Neural progenitor cell (in vitro differentiated cells): ENCODE measurements at places on chromosomes 4 and X.

GRCh38 chr4:112910109-112910736 is 139.2 kb upstream of the ANK2 start:
- peak; percentile 11 for DNase-seq

GRCh38 chr4:153266988-153267387 is 62.7 kb downstream of the TRIM2 start:
- no peak for DNase-seq

DNA sequence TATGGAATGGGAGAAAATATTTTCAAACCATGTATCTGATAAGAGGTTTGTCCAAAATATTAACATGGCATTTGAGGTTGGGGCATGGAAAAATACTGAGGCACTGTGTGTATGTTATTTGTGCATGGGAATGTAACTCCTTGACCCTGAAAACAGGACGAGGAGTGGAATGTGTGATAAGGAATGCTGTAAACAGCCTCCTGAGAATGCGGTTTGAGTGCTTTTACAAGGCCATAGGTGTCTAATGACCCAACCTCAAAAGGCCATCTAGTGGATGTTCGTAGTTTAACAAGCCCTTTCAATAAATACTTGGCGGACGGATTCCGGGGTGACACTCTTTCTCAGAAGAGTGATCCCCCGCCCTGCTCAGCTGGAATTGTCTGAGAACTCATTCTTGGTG is 162.9 kb upstream of the USP9X start:
- peak; percentile 68 for DNase-seq

DNA sequence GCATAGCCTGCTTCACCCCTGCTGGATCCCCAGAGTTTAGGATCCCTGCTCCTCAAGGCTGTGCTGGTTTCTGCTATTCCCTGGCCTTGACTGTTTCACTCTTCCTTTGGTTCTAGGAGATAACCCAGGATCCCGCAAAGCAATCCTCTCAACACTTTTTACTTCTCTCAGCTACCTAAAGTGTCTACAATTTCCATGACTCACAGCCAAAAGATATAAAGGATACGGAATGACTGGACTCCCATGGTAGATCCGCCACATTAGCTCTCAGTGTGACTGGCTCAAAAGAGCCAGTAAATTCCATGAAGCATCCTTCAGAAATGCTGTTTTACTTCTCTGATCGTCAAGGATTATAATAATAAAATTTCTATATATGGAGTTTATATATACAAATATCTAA is 66.3 kb upstream of the TMEM164 start:
- no peak for DNase-seq

DNA sequence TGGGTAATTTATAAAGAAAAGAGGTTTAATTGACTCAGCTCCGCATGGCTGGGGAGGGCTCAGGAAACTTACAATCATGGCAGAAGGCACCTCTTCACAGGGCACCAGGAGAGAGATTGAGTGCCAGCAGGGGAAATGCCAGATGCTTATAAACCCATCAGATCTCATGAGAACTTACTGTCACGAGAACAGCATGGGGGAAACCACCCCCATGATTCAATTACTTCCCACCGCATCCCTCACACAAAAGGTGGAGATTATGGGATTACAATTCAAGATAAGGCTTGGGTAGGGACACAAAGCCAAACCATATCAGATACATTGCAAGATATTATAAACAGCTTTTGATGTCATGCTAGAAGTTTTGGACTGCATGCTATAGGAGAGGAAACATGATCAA is 204.3 kb downstream of the VEGFC start:
- no peak for DNase-seq

DNA sequence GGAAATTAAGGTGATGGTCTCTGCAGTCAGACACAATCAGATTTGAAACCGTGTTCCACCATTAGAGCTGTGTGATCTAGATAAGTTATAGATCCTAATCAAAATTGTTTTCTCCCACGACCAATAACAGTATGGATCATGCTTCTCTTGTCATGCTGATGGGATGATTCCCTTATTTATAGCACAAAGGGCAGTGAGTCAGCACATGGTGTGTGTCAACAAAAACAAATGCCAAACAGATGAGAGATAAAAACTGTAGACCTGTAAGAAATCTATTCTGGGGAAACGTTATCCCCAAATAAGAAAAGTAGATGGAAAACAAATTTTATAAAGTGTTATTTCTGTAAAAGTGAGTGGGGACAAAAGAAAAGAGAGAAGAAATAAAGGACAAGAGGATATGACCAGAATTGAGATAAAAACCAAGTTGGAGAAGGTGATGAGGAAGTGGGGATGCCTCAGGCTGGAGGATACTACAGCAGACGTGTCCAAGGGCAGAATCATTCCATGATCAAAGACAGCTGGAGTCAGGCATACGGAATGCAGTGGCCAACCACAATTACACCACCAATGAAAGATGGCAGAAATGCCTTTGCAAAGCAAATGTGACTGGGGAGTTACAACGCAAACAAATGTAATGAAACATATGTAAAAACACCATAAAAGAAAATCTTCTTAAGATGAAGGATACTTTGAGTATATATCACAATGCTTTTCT is 377.8 kb upstream of the PRKX start:
- DNase-seq: no peak

DNA sequence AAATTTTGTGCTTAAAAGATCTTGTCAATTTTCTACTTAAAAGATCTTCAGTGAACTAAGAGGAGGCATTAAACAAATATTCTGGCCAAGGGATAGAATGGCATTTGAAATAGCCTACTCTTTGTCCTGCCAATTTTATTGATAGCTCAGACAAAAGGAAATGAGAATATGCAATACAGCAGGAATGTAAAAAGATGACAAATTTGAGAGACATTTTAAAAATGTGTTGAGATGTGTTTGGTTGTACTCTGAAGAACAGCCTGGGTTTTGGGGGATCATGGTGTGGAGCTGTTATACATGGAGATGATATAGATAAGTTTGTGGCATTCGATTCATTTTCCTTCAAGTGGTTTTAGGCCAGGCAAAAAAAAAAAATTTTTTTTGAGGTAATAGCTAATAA is 11.6 kb upstream of the MAD2L1 start:
- no peak for DNase-seq

- DNase-seq: no peak
Measured at GRCh38 chrX:148354916-148355315, 145.5 kb upstream of the AFF2 start.

DNA sequence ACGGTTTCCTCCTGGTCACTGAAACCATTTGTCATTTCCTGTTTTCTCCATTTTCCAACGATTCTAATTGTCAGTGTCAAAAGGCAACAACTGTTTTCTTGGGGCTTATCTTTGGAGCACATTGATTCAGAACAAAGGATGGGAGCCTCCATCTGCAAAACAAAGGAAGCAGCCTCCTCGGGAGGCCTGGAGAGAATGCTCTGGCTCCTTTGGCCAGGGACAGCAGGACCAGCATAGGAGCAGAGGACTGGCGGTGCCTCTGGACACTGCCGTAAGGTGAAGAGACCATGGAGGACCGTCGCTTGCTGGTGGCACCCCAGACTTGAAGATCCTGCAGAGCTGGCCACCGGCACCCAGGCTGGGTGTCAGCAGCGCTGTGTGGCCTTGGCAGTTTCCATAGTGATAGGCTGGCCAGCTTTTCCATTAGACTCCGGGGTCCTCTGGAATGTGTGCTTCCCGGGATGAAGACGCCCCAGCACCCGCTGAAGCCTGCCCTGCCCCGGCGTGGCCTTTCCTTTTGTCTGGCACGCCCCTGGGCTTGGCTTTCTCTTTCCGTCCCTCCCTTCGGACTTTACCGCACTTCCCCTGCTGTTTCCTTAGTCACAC is 61.1 kb upstream of the MTM1 start:
- DNase-seq: peak; percentile 50

GRCh38 chr4:5940470-5941203 is 47.8 kb upstream of the CRMP1 start:
- DNase-seq: peak; percentile 46

- DNase-seq: no peak
Measured at GRCh38 chrX:8235026-8235425, 64.0 kb upstream of the VCX2 start.

- DNase-seq: no peak
Measured at GRCh38 chr4:1244978-1245471, 3.9 kb downstream of the CTBP1 start.

DNA sequence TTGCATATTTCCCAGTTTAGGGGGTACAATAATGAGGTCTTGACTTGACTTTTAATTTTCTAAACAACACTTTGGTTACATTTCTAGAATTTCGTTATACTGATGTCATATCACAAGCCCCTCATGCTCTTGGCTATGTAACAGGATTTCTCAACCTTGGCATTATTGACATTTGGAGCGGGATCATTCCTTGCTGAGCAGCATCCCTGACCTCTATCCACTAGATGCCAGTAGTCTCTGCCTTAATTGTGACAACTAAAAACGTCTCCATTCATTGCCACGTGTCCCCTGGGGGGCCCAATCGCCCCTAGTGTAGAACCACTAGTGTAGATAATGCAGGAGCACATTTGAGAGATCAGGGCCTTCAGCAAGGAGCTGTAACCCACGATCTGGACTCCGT is 234.2 kb upstream of the MID1 start:
- no peak for DNase-seq

DNA sequence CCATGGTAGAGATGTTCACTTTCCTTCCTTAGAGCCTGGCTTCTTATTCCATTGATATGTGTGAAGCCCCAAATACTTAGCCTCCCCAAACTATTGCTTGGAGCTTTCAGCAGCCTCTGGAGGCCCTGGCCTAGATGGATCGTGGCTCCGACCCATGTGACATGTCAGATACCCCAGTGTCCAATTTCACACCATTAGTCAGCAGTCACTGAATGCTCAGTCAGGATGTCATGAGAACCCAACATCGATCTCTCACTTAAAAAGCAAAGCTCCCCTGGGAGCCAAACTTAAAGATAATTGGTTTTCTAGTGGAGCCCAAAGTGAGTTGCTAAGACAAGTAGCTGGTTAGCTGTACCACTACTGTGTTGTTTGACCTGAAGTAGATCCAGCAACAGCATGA is 41.6 kb upstream of the IGSF1 start:
- DNase-seq: no peak

- DNase-seq: no peak
Measured at GRCh38 chr4:80489798-80490197, 154.3 kb downstream of the CFAP299 start.

DNA sequence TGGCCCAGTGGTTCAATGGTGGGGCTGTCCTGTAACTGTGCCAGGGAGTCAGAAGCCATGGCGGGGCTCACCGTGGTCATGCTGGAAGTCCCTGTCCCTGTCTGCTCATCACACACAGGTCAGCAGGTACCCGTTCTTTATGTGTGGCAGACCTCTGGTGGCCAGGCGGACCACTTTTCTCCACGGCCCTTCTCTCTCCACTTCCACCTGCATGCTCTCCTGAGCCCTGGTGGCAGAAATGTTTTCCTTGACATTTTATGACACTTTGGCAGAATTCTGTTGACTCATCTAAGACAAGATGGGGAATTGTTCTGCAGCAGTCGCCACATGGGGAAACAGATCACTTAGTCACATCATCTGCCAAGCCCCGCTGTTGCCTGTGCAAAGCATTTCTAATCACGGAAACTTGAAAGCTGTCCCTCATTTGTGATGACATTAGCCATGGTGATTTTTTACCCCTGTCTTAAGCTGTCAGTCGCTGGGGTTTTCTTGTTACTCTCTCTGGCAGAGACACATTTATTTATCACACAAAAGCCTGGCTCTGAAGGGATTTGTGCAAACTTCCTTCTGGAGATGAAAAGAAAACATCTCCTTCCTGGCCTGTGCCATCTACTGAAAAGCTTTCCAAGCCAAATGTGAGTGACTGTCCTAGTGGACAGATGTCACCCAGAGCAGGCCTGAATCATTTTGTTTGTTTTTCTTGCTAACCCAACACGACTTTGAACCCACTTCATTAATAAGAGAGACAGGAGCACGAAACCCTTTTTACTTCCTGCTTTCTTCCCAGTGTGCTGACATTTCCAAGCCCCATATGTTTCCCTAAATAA is 38.8 kb upstream of the STIM2 start:
- no peak for DNase-seq

DNA sequence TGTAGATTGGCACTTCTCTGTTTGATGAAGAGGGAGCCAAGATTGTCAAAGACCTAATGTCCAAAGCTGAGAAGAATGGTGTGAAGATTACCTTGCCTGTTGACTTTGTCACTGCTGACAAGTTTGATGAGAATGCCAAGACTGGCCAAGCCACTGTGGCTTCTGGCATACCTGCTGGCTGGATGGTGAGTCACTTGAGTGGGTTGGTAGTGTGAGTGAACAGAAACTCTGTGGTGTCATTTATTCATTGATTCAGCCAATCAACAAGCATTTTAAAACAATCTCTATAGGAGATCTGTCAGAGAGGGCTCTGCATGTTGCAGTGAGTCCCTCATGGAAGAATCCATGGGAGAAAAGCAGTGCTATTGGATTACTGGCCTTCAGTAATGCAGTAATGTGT is 16.3 kb downstream of the TAF9B start:
- DNase-seq: no peak

GRCh38 chr4:41095973-41096372 is 118.4 kb downstream of the APBB2 start:
- DNase-seq: no peak

GRCh38 chr4:41517747-41518146 is 20.2 kb upstream of the LIMCH1 start:
- no peak for DNase-seq

- DNase-seq: no peak
Measured at GRCh38 chr4:86841309-86841708, 7.9 kb downstream of the SLC10A6 start.

DNA sequence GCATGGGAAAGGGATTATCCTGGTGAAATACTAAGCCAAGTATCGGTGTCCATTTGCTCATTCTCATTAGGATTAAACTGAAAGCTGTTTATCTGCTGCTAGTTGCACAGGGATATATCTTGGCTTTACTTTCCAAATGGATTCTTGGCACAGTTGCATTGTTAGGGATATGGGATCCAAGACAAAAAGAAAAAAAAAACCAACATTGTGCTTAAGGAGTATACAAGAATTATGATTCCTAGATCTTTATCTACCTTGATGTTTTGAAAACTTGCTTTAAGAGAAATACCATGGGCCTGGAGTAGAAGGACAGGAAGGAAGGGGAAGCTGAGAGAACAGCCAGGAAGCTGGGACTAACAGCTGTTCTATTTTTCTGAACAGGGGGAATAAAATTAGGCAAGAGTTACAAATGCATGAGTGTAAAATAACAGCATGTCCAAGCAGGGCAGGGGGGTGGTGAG is 107.6 kb downstream of the ATXN3L start:
- DNase-seq: peak; percentile 54

- no peak for DNase-seq
Measured at GRCh38 chr4:138266948-138267347, 24.8 kb upstream of the SLC7A11 start.

GRCh38 chr4:158162631-158163030 is 10.2 kb downstream of the GASK1B start:
- no peak for DNase-seq

- DNase-seq: no peak
Measured at GRCh38 chr4:24560868-24561368, 23.4 kb downstream of the DHX15 start.

GRCh38 chr4:73976217-73976616 is 5.6 kb downstream of the PF4 start:
- DNase-seq: no peak

- DNase-seq: no peak
Measured at GRCh38 chrX:30493348-30493747, 84.2 kb downstream of the TASL start.

GRCh38 chrX:45322382-45322781 is 121.7 kb upstream of the DIPK2B start:
- DNase-seq: peak; percentile 34

GRCh38 chrX:148422526-148422925 is 77.9 kb upstream of the AFF2 start:
- DNase-seq: no peak
